ENCODE measurements at places on chromosomes 3 and 15. TPM values are rescaled to one million over a fixed set of nuclear protein-coding genes. Genes with fewer than 3 reads are reported as not detected.

LTK gene
- polyA plus RNA-seq: 0.64 TPM

FES gene
- polyA plus RNA-seq: 21.6 TPM

RBPMS2 gene
- polyA plus RNA-seq: 15.3 TPM

PSTPIP1 gene
- polyA plus RNA-seq: 2.2 TPM

FGD5 gene
- polyA plus RNA-seq: 37.3 TPM

ELL3 gene
- 3.0 TPM for polyA plus RNA-seq

SLC22A14 gene
- polyA plus RNA-seq: 0.66 TPM

CCNB2 gene
- 40.1 TPM for polyA plus RNA-seq

ST8SIA2 gene
- polyA plus RNA-seq: 4.9 TPM

SAMMSON gene
- not detected for polyA plus RNA-seq

- DNase-seq: no peak
Observed at GRCh38 chr3:194287977-194288706, 63.0 kb downstream of the CPN2 start.

DNA sequence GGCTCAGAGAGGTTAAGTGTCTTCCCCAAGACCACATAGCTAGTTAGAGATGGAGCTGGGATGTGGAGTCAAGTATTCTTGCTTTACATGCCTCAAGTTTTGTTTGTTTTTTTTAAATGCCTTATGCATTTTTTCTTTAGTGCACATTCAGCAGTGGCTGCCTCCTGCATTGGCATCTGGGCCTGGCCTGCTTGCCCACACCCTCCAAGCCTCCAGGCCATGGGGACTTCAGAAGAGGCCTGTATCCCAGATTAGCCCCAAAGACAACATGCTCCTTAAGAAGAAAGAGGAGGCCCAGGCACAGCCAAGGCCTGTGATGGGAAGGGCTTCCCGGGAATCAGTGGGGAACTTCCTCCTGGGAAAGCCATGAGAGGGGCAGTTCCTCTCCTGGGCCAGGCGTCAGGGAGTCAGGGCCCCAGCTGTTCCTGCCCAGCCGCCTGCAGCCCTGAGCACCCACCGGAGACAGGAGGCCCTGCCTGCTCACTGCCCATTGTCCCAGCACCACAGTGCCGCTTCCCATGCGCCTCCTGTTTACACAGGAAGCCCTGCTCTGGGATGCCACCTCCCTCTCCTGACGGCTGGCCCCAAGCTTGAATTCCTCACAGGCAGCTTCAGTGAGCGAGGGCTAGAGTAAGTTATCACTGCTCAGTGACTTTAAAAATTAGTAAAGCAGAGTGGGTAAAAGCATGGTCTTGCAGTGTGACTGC is 16.0 kb downstream of the FOXL2NB start:
- no peak for DNase-seq

DNA sequence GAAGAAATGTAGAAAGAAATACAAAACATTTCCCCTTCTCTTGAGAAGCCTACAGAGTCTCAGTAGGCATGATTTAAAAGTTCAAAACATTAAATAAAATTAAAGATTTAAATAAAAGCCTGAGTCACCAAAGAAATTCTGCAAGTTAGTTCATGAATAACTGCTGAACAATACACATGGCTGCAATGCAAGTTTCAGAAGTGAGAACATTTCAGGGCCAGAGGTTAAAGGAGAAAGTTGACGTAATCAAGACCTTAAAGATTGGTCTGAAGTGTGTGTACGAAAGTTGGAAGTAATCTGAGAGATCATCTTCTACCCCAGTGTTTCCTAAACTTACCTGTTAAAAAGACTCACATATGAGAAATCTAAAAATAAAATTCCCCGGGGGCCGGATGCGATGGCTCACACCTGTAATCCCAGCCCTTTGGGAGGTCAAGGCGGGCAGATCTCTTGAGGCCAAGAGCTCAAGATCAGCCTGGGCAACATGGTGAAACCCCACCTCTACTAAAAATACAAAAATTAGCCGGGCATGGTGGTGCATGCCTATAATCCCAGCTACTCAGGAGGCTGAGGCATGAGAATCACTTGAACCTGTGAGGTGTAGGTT is 108.7 kb upstream of the PHLDB2 start:
- no peak for DNase-seq

GRCh38 chr3:58502872-58503271 is 11.0 kb downstream of the KCTD6 start:
- no peak for DNase-seq

DNA sequence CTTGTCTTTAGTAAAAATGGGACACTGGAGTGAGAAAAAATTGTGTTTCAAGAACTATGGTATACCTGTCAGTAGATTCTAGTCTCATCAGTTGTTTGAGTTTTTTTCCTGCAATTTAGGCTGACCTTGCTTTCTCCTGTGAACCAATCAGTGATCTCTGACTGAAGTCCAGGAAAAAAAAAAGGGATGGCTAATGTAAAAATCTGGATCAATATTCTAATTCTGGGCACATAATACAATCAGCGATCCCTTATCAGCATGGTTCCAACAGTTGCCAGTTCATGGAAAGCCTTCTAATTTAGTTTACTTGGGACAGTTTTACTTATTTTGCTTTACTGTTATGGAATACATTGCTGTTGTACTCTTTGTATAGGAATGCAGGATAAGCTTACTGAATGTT is 17.0 kb downstream of the TRPM7 start:
- DNase-seq: no peak

DNA sequence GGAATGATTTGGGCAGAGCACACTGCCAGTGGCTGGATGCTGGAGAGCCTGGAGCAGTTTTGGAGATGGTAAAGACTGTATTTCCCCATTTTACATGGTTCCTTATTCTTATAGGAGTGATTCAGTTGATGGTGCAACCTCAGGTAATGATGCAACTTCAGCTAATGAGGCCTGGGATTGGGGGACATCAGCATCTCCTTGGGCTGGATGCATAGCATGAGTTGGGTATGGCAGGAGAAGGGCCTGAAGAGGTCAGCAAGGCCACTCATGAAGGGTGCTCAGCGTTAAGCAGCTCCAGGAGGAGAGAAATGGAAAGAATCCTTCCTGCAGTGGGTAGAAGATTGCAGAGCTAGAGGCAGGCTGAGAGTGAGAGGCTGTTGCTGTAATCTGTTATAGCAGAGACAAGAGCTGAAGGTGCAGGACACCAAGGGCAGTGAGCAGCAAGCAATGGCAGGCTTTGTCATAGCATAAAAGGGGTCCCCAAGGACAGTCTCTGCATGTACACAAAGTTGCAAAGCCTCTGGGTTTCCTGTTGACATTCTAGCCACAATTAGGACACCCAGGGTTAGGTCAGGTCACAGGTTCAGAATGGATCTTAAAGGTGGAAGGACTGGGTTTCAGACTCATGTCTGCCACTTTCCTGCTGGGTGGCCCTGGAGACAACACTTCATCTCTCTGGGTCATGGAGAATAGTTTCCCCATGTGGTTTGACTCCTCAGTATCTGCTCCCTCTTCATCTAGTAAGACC is 29.5 kb upstream of the SNRK start:
- DNase-seq: no peak

DNA sequence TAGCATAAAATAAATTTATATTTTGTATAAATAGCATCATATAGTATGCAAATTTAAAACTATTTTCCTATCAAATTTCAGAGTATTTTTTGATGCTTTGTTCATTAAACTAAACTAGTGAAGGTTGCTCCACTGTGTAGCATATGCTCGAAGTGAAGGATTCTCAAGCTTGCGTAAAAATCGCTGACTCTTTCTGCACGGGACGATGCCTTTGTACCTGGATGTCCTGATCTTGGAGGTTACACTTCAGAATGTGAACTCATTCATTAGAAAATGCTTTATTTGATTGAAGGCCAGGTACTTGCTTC is 305.0 kb downstream of the WDR72 start:
- DNase-seq: no peak

GRCh38 chr3:37906734-37907282 is 45.1 kb downstream of the CTDSPL start:
- no peak for DNase-seq

DNA sequence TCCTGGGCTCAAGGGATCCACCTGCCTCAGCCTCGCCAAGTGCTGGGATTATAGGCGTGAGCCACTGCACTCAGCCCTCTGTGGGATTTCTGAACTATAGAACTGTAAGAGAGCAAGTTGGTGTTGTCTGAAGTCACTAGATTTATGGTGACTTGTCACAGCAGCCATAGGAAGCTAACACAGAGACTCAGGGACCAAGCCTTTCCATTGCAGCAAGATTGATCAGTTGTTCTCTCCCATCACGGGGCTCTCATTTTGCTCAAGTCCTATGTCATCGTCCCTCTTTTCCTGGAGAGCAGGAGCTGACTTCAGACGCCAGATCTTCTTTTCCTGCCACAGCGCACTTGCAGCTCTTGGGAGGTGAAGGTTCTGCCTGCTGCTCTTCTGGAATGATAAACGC is 61.0 kb downstream of the APBA2 start:
- DNase-seq: no peak

DNA sequence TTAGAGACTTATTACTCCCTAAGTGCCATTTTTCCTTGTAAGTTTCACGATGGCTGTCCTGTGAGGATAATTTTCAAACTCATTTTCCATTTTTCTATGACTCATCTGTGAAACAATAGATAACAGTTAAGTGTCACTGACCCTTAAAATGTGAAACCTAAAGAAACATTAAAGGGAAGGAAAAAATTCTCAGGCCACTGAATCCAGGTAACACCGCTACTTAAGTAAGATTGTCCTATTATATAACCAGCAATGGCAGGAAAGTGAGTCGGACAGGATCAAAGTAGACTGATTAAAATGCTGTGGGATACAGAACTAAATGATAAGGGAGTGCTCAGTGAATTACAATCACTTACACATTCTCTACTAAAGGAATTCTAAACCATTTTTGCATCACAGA is 12.4 kb downstream of the PLD1 start:
- no peak for DNase-seq

DNA sequence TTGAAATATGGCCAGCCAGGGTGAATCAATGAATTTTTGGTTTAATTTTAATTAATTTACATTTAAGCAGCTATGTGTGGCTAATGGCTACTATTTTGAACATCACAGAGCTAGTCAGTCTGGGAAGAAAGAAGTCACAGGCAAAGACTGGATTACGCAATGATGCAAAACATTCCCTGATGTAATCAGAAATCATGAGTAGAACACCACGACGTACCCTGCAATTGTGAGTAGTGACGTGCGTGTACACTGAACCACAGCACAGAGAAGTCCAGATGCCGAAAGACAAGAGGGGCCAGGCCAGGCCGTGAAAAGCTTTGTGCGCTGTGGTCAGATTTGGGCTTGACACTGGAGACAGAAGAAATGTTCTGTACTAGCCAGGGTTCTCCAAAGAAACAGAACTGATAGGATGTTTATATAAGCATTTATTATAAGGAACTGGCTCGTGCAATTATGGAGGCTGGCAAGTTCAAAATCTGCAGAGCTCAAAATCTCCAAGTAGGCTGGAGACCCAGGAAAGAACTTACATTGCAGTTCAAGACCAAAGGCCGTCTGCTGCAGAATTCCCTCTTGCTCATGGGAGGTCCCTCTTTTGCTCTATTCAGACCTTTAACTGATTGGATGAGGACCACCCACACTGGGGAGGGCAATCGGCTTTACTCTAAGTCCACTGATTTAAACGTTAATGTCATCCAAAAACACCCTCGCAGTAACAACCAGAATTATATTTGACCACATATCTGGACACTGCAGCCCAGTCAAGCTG is 44.6 kb downstream of the SH3BP5 start:
- no peak for DNase-seq

DNA sequence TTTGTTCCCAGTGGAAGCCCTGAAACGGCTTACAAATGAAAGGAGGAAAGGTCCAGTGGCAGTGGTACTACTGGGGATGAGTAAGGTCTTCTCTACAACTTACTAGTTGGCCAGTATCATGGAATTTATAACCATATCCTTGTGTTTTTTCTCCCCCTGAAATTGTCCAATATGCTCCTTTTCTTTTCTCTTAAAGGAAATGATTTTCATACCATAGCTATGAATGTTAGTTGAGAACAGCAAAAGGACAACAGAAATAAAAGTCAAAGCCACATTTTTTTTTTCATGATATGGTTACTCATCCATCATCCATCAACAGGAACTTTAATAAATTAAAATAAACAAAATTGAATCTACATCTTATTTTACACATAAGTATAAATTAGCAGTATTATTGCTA is 450.4 kb downstream of the MFSD1 start:
- no peak for DNase-seq

DNA sequence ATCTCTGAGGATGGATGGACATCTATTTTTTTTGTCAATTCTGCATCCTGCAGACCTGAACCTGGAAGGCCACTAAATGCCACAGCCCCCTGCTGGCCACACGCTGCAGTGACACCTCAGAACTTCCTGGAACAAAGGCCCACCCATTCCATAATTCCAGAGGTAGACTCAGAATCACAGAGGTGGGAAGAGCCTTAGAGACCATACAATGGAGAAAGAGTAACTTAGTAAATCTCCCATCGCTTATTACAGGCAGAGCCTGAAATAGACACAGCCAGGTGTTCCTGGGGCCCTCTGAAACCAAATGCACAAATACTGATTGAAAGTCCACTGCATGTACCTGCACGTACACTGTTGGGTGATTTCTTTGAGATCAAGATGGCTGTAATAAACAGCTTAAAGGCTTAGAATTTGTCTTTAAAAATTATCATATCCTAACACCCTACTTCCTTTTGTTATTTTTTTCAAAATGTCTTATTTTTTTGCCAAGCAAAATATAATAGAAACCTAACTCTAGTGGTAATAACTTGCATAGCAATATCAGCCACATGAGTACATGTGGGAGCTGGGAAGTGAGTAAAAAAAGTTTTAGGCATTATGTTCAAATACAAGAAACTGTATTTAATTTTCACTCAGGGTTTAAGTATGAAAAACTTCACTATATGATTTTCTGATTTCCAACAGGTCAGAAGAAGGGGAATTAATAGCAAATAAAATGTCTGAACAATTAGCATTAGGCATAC is 62.7 kb downstream of the EOMES start:
- no peak for DNase-seq

DNA sequence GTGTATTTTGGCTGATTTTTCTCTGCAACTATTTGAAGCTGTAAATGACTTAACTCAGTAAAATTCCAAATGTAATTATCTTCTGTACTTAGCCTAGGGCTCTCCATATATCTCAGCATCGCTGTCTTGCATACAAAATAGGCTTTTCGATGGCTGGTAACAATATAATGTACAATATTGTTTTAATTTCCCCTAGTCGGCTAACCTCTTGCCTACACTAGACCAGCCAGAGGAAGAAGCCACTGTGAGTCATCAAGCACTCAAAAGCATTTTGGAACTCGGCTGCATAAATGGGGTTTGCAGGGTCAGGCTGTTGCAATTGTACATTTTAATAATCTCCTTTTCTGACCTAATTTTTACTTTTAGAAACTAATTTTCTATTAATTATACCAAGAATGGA is 583.8 kb downstream of the FOXP1 start:
- DNase-seq: no peak

DNA sequence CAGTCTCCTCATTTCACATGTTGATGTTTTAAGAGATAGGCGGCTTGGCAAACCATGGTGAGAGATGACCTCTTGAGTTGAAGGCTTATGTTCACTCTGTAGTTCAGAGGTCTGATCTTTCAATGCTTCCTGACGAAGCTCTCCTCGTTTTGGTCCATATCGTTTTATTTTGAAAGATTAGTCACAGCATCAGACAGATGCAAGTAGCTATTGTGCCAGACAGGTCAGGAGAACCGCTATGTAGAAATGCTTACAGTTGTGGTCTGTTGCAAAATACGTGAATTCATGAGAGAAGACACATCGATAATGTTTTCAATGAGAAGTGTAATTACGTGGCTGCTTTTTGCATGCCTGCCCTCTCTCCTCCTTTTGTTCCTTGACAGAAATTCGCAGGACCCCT is 47.5 kb downstream of the CHL1 start:
- no peak for DNase-seq

GRCh38 chr3:33636125-33636850 is 81.8 kb downstream of the CLASP2 start:
- DNase-seq: no peak
